Iris pigment epithelial cell (primary cell): ENCODE measurements at places on chromosomes 6 and 20.

GRCh38 chr6:163955756-163956155, 541.2 kb downstream of the QKI start:
- DNase-seq: no peak

GRCh38 chr6:126805861-126806260, 312.6 kb upstream of the RSPO3 start:
- DNase-seq: no peak

DNA sequence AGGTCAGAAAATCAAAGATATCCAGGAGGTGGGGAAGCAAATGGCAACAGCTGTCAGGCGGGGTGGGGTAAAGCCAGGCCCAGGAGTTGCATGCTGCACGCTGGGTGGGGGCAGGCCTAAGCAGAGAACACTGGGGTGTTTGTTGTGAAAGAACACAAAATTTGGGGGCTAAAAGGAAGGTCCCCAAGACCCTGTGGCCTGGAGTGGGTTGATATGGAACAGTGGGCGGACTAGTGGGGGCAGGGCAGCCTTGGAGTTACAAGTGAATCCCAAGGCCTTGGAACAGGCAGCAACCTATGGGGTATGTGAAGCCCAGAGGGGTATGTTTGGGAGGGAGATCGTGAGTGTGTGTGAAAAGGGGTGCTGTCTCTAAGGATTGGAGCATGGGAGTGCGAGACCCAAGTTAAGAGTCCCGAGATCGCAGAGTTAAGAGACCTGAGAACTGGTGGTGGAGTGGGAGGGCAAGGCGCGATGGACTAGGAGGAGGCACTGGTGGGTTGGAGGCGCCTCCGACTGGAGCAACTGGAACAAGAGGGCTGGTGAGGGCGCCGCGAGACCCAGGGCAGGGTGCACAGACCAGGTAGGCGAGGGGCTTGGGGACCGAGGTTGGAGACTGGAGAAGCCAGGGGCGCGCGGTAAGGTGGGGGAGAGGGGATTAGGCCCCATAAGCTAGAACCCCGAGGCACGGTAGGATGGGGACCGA, 658 bp downstream of the CUL7 start:
- peak; percentile 44 for DNase-seq

GRCh38 chr20:62165762-62166399, 16.9 kb upstream of the MTG2 start:
- no peak for DNase-seq

DNA sequence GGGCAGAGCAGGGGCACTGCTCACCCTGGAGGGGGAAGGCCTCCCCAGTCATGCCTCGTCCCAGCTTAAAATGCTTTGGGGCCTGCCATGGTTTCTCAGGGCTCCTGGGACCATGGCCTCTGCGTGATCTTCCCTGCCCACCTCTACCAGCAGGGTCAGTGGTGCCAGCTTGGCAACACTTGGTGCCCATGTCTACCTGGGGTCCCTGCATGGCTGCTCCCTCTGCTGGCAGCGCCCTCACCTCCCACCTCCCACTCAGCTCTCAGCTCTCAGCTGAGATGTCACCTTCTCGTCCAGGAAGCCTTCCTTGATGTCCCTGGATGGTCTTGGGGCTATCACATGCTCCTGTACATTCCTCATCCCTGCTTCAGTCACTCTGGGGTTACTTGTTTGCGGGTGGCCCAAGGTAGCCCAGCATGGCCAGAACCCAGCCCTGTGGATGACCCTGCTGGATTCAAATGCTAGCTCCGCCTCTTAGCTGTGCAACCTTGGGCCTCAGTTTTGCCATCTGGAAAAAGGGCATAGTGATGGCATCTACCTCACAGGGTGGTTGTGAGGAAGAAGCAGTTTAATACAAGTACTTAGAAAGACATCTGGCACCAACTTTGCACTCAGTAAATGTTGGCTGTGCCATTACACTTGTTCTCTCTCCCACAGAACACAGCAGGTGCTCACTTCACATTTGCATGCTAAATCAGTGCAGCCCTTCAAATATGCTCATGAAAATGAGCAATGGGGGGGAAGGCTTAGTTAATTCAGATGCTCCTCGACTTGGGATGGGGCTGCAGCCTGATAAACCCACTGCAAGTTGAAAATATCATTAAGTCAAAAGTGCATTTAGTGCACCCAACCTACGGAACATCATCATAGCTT, 53.5 kb upstream of the PTPN1 start:
- no peak for DNase-seq

GRCh38 chr6:36139991-36140710, 9.8 kb downstream of the MAPK13 start:
- DNase-seq: no peak

DNA sequence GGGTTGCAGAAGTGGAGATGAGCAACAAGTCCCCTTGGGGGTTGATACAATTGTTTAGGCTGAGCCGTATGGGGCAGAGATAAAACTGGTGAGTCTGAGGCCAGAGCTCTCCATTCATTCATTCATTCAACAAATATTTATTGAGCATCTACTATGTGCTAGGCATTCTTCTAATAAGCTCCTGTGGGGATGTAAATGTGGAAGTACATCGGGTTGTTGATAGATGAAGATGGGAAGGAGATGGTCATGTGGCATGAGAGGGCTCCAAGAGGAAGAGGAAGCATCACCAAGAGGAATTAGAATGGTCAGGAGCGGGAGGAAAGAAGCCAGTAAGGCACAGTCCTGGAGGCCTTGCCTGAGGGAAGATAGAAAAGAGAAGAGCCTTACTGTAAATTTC, 98.7 kb upstream of the MLN start:
- DNase-seq: no peak

DNA sequence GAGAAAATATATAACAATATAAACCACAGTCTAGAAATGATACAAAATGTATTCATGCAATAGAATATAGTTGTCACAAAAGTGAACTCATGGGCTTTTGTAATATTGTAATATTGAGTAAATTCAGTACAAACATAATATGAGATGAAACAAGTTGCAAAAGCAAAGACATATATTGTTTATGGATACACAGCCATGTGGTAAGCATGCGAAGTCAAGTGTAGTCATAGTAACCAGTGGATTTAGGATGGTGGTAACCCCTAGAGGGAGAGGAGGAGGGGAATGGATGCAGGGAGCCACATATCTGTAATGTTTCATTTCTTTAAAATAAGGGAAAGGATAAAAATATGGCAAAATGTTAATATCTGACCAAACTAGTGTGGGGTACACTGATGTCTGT, 47.3 kb downstream of the ARMC2 start:
- peak; percentile 64 for DNase-seq

- DNase-seq: no peak
These were observed 50.6 kb upstream of the NELFCD start for GRCh38 chr20:58930496-58930895.

GRCh38 chr6:39195792-39196385, 33.4 kb downstream of the KCNK5 start:
- no peak for DNase-seq
